ENCODE measurements at places on chromosomes 6 and 20.

DNA sequence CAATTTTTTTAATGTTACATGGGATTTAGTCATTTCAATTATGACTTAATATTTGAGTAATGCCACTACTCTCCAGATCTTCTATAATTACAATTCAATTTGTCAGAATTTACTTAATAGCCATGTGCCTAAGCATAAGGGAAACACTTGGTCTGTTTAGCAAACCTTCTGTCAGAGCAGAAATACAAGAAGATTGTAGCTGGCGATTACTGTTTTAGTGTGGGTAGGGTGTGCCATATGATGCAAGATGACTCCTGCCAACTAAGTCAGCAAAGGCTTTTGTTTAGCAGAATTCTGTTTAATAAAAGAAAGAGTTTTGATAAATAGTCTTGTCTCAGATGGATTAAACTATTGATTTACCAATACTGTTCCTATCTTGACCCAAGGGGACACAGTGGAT is 455.4 kb downstream of the RNF144B start:
- DNase-seq, result no peak

DNA sequence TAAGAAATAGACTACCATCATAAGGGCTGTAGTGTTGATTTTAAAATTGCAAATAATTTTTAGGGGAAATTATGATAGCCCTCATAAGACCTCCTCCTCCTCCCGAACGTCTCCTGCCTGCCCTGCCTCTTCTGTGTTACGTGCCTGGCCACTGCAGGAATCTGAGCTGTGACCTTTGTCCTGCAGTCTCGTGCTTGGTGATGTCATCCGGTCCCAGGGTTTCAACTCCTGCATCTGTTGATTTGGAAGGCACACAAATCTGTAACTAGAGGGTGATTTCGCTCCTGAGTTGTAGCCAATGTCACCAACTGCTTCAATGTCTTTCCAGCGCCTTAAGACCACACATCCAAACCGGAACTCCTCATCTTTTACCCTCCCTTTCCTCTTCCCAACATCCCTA is 163.2 kb downstream of the AIG1 start:
- DNase-seq, result no peak

DNA sequence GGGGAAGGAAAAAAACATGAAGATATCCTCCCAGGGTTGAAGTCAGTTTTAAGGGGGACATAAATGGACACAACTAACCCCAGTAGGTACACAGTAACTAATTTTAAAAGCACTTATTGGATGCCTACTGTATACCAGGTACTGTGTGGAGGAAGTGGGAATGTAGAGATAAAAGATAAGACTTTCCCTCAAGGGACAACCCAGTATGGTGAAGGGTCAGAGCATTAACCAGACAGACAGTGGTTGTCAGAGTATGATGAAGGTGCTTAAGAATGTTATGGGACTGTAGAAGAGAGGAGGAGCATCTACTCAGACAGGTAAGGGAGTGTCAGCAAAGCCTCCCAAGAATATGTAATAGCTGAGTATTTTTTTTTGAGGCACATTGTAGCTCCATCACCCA is 906 bp downstream of the ABCF1 start:
- no peak for DNase-seq

DNA sequence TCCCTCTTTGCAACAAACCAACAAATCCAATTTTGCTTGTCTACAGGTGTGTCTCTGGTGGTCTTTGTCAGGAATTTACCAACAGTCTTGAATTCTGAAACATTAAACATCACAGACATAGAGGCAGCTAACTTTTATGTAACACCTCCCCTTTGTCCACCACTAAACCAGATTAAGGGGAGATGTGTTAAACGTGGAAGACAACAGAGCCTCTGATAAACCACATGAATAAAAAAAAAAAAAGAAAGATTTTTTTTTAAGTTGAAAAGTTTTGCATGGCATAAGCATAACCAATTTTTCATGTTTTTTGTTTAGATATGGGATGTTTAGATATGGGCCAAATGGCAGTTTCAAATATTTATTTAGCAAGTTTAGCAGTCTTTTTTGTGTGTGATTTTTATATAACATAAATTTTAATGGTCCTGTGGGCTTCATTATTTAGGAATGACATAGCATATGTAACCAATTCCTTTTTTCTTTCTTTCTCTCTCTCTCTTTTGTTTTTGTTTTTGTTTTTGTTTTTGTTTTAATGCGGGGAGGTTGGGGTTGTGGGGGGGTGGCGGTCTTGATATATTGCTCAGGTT is 60.7 kb upstream of the BTN3A2 start:
- no peak for DNase-seq

DNA sequence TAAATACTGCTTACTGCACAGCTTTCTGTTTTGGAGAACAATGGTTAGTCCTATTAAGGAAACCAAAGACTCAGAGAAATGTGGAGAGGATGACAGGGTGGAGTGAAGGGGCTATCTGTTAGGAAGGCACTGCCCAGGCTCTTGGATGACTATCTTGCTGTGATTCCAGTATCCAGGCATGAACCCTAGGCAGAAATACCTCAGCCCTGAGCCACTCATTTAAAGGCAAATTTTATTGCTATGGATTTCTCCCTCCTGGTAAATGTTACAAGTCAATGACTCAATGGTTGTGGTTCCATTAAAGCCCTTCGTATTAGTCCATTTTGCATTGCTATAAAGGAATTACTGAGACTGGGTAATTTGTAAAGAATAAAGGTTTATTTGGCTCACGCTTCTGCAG is 25.9 kb downstream of the ADGRF4 start:
- no peak for DNase-seq

- DNase-seq, result no peak
These were observed 46.4 kb upstream of the SLC35B3 start for GRCh38 chr6:8481727-8482126.

GRCh38 chr20:37845241-37845681 is 57.7 kb upstream of the VSTM2L start:
- DNase-seq, result no peak

GRCh38 chr6:165059032-165059431 is 250.4 kb downstream of the C6orf118 start:
- DNase-seq, result no peak

- no peak for DNase-seq
These were observed 121.4 kb downstream of the TBXT start for GRCh38 chr6:166046226-166046625.

DNA sequence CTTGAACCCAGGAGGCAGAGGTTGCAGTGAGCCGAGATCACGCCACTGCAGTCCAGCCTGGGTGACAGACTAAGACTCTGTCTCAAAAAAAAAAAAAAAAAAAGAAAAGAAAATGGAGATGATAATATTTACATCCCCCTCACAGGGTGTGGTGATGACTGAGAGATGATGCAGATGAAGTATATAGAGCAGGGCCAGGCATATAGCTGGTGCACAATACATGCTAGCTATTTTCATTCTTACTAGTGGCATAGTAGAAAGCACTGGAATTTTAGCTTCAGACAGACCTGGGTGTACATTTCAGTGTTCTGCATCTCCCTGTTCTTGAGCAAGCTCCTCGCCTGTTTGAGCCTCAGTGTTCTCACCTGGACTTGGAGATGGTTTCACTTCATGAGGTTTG is 36.9 kb downstream of the CEBPB start:
- DNase-seq, result no peak

- no peak for DNase-seq
These were observed 213.7 kb upstream of the SGK1 start for GRCh38 chr6:134531611-134532010.

GRCh38 chr20:7792150-7792869 is 147.9 kb downstream of the HAO1 start:
- DNase-seq, result no peak

DNA sequence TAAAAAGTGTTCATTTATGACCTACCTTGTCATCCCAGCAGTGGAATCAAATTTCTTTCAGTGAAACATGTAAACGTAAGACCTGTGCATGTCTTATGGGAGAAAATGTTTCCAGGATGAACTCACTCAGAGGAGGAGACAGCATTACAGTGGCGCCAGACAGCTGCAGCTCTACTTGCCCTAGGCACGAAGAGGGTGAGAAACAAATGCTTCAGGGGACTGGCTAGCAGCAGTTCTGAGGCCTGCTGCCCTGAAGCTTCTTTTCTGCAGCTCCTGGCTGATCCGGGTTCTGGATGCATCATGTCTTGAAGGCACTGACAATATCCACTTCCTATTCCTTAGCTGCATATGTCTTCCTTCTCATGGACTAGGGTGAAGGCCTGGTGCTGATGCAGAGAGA is 120.2 kb downstream of the QRSL1 start:
- DNase-seq, result no peak

DNA sequence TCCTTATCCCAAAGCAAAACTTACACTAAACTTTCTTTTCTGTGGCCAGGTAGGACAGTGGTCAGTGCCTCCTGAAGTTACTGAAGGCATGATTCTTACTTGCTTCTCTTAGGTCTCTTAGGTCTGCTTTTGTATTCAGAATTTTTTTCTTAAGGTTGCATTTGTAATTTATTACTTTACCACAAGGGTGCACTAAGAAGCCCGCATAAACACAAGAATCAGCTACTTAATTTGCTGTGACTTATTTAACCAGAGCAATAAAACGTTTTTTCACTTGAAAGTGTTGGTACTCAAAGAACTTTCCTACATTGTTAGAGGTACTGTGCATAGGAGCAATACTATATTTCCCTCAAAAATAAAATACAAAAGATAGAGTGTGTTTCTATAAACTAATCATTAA is 75.4 kb upstream of the LAMA2 start:
- no peak for DNase-seq

DNA sequence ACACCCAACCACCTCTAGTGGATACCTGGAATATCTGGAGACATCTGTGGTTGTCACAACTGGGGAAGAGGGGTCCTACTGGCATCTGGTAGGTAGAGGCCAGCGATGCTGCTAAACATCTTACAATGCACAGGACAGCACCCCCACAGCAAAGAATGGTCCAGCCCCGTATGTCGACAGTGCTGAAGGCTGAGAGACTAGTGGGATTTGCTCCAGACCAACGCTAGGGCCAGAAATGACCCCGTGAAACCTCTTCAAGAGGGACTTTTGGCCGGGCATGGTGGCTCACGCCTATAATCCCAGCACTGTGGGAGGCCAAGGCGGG is 7.2 kb downstream of the PREX1 start:
- no peak for DNase-seq

GRCh38 chr6:142162780-142163179 is 15.7 kb downstream of the VTA1 start:
- no peak for DNase-seq

- no peak for DNase-seq
These were observed 112.8 kb downstream of the TBX18 start for GRCh38 chr6:84651583-84651982.

DNA sequence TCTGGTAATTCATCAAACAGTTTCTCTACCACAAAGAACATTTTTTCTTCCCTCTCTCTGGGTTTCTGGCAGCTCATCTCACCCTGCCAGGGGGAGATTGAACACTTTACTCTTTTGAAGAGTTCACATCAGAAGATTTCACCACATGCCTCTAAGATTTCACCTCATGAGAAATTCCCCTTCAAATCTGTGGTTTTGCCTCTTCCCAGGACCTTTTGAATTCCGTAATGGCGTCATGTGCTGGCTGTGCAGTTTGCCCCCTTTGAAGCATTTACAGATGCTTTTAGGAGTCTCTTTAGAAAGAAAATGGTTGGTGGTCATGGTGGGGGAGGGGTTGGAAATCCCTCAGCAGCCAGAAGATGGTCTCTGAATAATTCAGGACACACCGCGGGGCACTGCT is 486.1 kb downstream of the QKI start:
- no peak for DNase-seq

- DNase-seq, result no peak
These were observed 163.3 kb downstream of the ARHGAP18 start for GRCh38 chr6:129546702-129547101.

DNA sequence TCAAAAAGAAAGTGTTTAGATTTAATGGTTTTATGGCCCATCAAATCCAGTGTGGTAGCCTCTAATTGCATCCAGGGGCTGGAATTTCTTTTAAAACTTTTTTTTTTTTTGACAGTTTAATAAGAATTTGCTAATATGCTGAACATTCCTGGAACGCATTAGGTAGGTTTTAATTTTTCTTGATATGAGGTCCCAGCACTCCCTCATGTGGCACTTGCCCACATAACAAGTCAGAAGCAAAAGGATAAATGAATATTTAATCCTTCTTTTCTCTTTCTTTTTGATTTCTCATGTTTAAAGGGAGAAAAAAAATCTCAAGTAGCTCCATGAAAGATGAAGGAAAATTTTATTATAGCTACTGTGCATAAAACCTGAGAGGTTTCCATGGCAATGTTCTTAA is 13.5 kb downstream of the HAO1 start:
- DNase-seq, result no peak

All from stimulated activated CD4-positive, alpha-beta T cell treated with anti-CD3 and anti-CD28 coated beads, Interleukin-4, amount 100 ng/mL, for 1 hour (primary cell).